T1000 (cell line): ENCODE measurements at places on chromosomes 6 and 20.

GRCh38 chr6:37238381-37238780 lies 19.2 kb upstream of the TBC1D22B start:
- no peak for DNase-seq

DNA sequence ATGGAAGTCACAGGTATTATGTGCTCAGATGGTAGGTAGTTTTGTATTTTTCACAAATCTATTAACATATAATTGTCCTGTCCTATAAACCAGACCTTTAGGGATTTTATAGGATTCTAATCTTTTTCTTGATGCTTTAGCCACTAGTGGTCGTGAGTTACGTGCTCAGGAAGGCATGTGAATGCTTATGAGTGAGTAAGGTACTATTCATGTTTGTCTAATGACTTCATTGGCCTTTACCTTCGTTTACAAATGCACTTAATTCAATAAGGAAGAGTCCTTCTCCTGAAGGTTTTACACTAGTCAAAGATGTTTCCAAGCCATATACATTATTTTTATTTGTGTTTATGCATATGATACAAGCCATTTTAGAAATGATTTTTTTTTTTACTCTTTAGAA lies 23.0 kb downstream of the PACRG start:
- peak; percentile 3 for DNase-seq

GRCh38 chr6:27547157-27548075 lies 74.5 kb upstream of the ZNF184 start:
- peak; percentile 22 for DNase-seq

GRCh38 chr20:48849779-48850178 lies 22.0 kb upstream of the PREX1 start:
- DNase-seq, result no peak

DNA sequence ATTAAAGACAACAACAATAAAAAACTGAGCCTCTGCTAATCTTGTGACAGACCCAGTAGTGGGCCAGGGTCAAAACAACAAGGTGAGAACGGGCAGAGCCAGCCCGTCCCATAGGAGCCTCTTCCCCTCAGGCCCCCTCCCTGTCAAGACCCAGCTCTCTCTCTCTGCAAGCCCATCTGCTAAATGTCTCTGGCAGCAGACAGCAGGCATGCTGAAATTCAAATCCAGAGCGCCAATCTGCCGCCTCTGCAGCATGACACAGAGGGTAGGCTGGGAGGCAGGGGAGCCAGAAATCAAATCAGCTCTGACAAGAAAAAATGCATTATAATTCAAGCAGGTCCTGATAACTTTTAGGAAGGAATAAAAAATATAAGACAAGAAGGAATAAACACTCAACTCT lies 26.3 kb downstream of the METTL24 start:
- DNase-seq, result no peak

DNA sequence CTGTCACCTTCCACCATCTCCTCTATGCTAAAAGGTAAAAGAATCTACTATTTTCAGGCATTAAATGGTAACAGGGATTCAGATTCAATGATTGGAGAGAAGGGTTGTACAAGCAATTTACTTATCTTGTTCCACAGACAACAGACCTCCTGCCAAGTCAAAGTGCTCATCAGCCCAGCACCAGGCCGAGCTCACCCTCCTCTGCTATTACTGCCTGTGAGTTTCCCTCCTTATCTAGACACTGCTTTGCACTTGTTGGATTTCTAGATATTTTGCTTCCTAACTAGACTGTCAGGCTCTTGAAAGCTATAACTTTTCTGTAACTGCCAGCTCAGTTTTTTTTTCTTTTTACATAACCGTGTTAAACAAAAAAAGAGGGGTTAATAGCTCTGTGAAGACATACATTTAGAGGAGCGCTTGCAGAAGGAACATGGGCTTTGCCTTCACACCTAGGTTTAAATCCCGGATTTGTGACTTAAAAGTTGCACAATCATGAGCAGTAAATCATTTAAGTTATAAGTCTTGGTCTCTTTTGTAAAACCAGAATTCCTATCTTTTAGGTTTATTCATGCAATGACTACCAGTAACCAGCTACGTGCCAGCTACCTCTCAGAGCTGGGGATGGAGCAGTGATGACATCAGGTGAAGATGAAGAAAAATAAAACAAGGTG lies 1.1 kb upstream of the FAM162B start:
- DNase-seq, result no peak

- DNase-seq, result no peak
These were observed 34.7 kb downstream of the EZR start for GRCh38 chr6:158784505-158784904.
